ENCODE measurements at places on chromosomes 2 and 18.

DNA sequence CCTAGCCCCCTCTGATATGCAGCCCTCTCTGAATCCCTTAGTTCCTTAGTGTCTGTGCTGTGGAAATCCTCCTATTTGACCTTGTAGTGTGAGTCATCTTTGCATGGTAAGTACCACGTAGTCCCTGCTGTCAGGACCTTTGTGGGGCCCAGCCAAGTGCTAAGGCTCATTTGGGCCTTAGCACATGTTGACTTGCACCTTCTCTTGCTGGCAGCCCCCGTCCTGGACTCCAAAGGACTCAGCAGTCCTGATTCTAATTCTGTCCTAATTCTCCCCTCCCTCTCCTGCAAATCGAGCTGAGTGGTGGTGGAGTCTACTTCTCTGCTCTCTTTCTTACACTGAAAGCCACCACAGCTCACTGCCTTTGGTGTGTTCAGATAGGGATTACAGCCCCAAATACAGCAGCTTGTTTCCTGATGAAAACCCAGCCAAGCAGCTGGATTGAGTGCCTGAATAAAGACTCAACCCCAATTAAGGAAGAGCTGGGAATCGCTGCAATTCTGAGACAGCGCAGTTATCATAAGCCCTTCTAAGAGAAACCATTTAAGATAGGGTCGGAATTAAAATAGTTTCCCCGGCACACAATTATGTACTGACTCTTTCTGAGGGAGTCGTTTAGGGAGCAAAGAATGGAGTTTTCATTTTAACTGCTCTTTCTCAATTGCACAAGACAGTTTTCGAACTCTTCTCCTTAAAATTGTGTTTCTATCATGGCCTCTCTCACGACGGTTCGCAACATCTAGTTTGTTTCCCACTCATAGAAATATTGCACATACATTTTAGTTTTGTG lies 215.6 kb upstream of the TNP1 start:
- no peak for DNase-seq

- DNase-seq = no peak
Measured at GRCh38 chr2:188279093-188279445, 12.6 kb upstream of the GULP1 start.

DNA sequence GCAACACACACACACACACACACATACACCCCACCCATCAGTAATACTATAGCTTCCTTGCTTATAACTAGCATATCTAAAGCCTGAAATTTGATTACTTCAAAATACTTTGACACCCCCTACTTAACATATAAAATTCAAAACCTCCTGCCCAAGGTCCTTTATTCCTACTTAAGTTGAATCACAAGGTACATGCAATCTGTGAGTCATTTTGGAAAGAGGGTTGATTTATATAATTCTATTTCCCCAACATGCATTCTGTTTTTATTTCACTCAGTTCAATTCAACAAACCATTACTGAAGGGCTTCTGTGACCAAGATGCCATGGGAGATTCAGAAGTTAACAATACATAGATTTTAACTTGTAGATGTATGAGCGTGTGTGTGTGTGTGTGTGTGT lies 420.7 kb downstream of the METTL4 start:
- DNase-seq = no peak

GRCh38 chr18:31619291-31619690 lies 27.6 kb downstream of the TTR start:
- DNase-seq = no peak

- no peak for DNase-seq
Measured at GRCh38 chr2:15348045-15348444, 213.1 kb downstream of the NBAS start.

- no peak for DNase-seq
Measured at GRCh38 chr18:58552057-58552461, 76.8 kb downstream of the ALPK2 start.

GRCh38 chr2:95346738-95347671 lies 49.9 kb downstream of the KCNIP3 start:
- DNase-seq = no peak

DNA sequence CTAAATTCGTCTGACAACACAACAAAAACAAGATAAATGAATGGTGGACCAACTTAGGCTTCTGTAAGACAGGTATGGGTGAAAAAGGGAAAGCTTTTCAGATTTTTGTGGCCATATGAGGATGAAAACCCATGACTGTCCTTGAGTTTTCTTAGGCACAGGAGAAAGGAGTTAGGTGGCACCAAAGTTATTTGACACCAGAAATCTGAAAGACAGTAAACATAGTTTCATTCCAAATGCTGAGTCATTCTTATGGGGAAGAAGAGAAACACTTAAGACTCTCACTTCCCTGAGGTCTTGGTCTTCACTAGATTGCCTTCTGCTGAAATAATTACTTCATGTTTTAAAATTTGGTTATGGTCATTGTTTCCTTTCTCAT lies 5.2 kb upstream of the GPD2 start:
- DNase-seq = no peak

All from BE2C (cell line).